Inflammatory macrophage treated with lipopolysaccharide for 4 hours (primary cell): ENCODE measurements at places on chromosomes 3 and 15.

GRCh38 chr3:2861920-2862319, 248.3 kb downstream of the IL5RA start:
- DNase-seq = no peak

DNA sequence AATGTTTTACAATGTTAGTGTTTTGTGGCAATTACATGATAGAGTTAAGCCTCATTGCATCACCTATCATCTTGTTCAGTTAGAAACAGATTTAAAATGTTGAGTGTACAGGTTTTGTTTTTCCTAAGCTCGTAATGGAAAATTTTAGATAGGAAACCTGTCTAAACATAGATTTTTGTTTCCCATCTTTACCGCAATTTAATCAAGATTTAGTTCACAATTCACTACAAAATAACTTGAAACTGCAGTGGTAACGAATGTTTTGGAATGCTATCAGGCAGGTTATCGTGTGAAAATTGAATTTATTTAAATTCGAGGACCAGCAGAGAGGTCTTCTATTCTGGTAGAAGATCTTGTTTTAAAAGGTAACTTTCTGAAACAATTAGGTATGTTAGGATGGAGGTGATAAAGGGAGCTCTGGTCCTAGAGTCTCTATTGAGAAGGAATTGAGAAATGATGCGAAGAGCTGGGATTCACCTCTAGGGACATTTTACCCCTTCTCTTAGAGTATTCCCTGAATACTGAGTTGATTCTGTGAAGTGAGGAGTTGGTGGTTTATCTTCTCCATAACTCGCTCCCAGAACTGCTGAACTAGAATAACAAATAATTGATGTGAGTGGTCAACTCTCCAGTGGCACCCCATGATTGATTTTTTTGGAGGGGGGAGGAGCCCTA, 1.4 kb downstream of the DOCK3 start:
- no peak for DNase-seq

GRCh38 chr3:108114423-108115065, 23.7 kb upstream of the CD47 start:
- DNase-seq = no peak

DNA sequence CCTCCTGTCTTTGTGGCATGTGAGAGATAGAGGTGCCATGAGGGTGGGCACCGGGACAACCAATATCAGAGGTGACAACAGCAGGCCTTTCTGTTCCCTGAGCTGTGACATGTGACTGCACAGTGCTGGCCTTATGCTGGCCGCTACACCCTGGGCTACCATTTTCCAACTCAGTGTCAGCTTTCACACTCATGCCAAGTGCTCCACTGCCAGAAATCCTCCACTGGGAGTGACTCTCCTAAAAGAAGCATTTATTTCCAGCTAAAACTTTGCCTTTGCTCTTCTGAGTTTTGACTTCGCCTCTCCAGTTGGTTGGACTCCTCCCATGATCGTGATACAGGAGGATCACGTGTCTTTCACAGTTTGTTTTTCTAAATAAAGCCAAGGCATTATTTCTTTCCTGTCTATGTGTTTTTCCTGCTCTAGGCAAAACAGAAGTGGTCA, 31.4 kb downstream of the CA12 start:
- DNase-seq = no peak

DNA sequence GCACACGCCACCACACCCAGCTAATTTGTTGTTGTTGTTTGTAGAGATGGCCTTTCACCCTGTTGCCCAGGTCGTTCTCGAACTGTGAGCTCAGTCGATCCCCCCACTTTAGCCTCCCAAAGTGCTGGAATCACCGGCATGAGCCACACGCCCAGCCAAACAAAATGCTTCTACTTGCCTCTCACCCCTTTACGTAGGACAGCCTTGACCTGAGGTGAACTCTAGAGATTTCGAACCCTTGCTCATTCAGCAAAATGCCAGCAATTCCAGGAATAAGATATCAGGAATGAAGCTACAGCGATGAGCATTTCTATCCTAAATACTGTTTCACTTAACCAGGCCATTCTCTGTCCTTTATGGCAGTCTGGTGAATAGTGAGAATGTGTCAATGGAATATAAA, 135.0 kb downstream of the LRRK1 start:
- DNase-seq = no peak

GRCh38 chr3:45017821-45018220, 8.3 kb upstream of the CLEC3B start:
- no peak for DNase-seq

DNA sequence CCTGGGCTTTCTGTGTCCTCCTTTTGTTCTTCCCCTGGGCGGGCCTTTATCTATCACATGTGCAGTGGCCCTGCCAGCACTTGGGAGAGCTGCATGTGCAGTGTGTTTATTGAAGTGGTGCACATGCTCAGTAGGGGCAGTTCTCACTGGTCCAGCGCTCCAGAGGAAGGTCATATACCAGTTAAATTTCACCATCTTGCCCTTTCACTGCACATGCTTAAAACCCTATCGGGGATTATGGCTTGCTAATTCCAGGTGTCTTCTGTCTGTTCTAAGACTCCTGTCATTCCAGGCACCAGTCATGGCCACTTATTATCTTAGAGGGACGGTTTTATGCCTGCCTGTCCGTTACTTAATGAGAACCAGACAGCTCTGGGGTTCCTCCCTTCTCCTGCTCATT, 52.2 kb downstream of the ROPN1B start:
- DNase-seq = no peak
